ENCODE measurements at places on chromosomes 7 and 10.

DNA sequence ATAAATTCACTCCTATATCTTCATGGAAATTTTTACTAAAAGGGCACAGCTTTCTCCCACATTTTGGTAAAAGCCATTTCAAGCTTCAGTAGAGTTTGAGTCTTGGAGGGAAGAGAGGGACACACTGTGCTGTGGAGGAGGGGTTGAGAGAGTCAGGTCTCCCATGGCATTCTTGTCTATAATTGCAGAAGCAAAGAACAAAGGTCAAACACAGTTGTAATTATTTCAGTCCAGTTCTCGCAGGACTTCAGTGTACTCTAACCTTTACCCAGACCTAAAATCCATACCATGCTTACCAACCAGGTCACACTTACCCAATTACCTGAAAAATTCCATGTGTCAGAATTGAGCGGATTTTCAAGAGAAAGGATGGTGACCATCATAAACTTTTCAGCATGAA lies 298.4 kb downstream of the XPNPEP1 start:
- no peak for DNase-seq

- no peak for DNase-seq
Observed at GRCh38 chr7:75635036-75635435, 103.7 kb downstream of the HIP1 start.

DNA sequence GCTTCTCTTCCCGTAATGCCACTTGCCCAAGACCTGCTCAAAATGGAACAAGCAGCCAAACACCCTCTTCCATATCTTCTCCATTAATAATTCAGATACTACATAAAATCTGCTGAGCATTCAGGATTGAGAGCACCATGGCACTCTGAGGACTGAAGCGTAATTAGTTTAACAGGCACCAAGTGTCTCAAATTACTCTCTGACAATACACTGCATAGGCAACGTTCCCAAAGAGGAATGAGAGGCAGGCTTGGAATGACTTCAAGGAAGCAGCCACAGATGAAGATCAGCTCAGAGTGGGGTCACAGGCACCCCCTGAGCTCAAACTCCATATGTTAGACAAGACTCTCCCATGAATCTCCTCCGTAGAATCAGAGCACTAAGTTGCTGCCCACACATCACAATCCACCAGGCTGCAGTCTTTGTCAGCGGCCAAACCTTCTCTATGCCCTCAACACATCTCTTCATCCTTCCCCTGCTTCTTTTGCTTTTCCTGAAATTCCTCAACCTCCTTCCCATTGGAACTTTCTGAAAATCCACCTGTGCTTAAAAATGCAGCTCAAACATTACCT lies 4.7 kb upstream of the ABLIM1 start:
- DNase-seq: no peak

DNA sequence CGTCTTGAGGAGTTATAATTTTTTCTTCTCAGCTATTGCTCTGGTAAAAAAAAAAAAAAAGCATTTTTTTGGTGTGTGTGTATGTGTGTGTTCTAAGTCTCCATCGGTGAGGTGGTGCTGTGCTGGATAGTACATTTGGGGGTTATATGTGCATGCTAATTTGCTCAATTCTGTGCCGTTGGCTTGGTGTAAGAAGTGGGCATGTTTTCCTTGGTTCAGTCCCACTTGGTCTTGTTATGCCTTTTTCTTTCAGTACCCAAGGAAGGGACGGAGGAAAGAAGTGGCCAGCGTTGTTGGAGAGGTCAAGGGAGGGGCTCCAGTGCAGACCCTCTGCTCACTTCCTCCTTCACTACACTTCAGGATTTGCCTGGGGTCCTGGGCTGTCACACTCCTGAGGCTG lies 20.4 kb downstream of the LRMDA start:
- no peak for DNase-seq

- no peak for DNase-seq
Observed at GRCh38 chr7:136079066-136079465, 101.9 kb upstream of the MTPN start.

DNA sequence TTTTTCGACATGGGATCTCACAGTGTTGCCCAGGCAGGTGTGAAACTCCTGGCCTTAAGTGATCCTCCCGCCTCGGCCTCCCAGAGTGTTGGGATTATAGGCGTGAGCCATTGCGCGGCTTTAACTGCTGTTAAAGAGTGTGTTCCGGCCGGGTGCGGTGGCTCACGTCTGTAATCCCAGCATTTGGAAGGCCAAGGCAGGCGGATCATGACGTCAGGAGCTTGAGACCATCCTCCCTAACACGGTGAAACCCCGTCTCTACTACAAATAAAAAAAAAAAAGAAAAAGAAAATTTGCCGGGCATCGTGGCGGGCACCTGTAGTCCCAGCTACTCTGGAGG lies 1.1 kb downstream of the RABGEF1 start:
- no peak for DNase-seq

- DNase-seq: no peak
Observed at GRCh38 chr7:369476-370258, 79.7 kb downstream of the FOXL3 start.

- DNase-seq: no peak
Observed at GRCh38 chr7:137743021-137743420, 103.8 kb downstream of the DGKI start.

DNA sequence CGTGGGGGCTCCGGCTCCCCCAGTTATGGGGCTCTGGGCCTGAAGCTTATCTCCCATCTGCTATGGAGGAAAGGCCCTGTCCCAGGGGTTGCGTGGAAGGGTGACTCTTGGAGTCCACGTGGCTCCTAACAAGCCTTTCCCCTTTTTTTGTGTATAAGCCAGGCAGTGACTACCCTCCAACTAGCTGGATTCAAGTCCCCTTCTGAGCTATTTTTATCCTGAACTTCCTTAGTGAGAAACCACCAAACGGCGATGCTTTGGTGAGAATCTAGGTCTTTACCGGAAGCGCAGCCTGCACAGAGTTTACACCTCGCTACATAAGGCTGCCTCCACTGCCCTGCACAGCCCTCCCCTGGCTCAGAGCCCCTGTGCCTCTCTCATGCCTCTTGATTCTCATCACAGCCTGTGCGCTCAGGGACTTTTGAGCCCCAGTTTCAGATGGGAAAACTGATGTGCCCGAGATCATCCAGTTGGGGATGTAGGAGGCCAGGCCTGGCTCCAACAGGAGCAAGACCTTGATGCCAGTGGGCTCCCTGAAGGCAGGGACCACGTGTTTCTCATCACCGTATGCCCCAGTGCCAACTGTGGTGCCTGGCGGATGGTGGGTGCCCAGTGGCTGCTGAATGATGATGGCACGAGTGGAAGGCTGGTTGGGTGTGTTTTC lies 102.3 kb upstream of the PPIF start:
- no peak for DNase-seq

DNA sequence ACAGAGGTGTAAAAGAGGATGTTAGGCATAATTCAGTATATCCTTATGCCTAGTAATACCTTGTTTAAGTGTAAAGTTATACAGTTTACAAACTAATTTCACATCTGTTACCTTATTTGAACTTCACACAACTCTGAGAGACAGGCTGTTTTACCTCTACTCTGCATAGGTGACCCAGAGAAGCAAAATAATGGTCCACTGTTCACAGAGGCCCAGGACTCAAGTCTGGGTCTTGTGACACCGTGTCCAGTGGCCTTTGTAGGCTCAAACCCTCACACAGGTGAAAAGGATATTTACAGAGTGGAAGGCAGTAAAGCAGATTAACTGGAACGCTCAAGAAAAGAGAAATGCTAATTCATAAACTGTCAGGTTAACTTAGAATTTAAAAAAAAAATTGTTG lies 32.1 kb downstream of the ASAH2 start:
- DNase-seq: no peak

GRCh38 chr10:42992957-42993390 lies 83.9 kb upstream of the RET start:
- no peak for DNase-seq

GRCh38 chr10:122189185-122189584 lies 81.9 kb upstream of the BTBD16 start:
- DNase-seq: no peak

DNA sequence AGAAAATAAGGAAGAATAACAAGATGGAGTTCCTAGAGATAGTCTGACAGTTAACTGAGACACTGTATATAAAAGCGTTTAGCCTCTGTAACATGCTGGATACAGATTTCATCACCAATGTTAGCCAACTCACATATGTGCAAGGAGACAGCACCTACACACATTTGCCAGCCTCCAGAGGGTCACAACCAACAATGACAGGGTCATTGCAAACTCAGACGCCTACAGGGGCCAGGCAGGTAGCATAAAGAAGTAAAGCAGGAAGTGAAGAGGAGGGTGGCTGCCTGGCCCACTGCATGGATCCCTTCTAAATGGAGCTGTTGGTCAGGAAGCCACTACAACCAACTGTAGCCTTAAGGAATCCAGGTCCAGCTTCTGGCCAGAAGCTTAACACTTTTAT lies 50.4 kb downstream of the NRAP start:
- DNase-seq: no peak

Data from NCI-H524 treated with DMSO at 0.1 percent for 48 hours (cell line).